Renal pelvis (tissue), 12 donors: ENCODE measurements at places on chromosomes 7 and 10. TPM values are rescaled to one million over a fixed set of nuclear protein-coding genes. Genes with fewer than 3 reads are reported as not detected.
A peak's percentile ranks its signal among the peaks of the same experiment; 100 is the strongest.

The TFAM gene
- 69.5 TPM for polyA plus RNA-seq

DNA sequence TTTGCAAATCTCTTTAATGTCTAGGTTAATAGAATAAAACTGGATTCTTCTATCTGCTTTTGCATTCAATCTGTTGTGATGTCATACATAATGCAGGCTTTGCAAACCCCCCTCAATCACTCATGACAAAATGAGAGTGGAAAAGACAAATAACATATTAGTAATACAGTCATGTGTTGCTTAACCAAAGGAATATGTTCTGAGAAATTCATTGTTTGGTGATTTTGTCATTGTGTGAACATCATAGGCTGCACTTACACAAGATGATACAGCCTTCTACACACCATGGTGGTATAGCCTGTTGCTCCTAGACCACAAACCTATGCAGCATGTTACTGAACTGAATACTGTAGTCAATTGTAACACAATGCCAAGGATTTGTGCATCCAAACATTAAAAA is 87.3 kb upstream of the SEC61G start:
- no peak for DNase-seq

The GALNT17 gene
- polyA plus RNA-seq: 3.5 TPM

The AGR3 gene
- 1.3 TPM for polyA plus RNA-seq

DNA sequence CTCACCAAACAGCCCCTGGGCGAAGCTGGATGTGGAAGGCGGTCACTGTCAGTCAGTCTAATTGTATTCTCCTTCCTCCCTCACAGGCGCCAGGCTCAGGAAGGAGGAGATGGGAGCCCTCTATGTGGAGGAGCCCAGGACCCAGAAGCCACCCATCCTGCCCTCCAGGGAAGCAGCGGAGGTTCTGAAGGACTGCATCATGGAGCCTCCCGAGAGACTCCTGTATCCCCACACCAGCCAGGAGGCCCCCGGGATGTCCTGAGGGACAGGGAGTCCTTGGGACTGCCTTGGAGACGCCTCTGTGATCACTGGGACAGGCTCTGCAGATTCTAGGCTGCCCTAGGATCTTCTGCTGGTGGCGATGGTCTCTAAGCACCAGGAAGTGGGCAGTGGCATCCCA is 9.7 kb upstream of the ATP6V0E2 start:
- DNase-seq: no peak

- DNase-seq: no peak
Measured at GRCh38 chr7:106757846-106758245, 96.9 kb upstream of the CCDC71L start.

- DNase-seq: no peak
Measured at GRCh38 chr7:154914308-154914995, 88.5 kb downstream of the PAXIP1 start.

- DNase-seq: no peak
Measured at GRCh38 chr10:122673269-122673668, 26.4 kb downstream of the C10orf120 start.

GRCh38 chr7:29812185-29812876 is 6.0 kb downstream of the WIPF3 start:
- DNase-seq: no peak

- DNase-seq: no peak
Measured at GRCh38 chr10:43260117-43260761, 6.6 kb downstream of the RASGEF1A start.

- no peak for DNase-seq
Measured at GRCh38 chr7:64628721-64629120, 37.2 kb upstream of the ZNF107 start.

DNA sequence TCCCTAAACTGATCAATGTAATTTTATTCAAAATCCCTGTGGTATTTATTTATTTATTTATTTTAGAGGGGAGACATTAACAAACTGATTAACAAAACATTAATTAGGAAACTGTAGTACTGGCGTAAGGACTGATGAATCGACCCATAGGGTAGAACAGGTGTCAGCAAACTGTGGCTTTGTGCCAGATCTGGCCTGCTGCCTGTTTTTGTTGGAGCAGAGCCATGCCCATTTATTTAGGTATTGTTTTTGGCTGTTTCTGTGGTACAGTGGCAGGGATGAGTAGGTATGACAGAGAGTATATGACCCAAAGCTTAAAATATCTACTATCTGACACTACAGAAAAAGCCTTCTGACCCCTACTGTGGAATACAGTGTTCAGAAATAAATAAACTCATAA is 332.5 kb upstream of the ETV1 start:
- no peak for DNase-seq

GRCh38 chr7:155531681-155532080 is 14.7 kb downstream of the CNPY1 start:
- DNase-seq: no peak

DNA sequence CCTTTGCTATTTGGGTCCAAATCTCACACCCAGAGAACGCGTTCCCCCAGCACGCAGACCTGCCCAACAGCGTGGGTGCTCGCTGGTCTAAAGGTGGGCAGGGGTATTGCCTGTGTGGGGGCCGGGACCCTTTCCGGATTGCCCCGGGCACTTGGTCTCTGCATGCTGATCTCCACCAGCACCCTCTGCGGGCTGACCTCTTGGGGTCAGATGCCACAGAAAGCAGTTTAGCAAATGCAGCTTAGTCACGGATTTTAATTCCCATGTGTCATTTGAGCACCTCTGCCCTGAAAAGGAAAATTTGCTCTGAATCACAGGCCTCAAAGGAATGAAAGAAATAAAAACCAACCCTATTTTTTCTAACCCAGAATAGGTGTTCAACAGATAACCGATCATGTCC is 46.7 kb downstream of the PKD1L1 start:
- no peak for DNase-seq

The ANKRD22 gene
- 0.28 TPM for polyA plus RNA-seq

GRCh38 chr10:108709927-108710722 is 1213.2 kb downstream of the XPNPEP1 start:
- no peak for DNase-seq

The OLAH gene
- 0.34 TPM for polyA plus RNA-seq

DNA sequence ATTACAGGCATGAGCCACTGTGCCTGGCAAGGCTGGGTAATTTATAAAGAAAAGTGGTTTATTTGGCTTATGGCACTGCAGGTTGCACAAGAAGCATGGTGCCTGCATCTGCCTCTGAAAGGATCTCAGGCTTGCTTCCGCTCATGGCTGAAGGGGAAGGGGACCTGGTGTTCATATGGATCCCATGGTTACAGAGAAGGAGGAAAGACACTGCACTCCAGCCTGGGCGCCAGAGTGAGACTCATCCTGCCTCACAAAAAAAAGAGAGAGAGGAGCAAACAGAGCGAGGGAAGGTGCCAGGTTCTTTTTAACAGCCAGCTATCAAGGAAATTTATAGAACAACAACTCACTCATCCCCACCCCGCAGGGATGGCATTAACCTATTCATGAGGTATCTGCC is 36.2 kb downstream of the HIP1 start:
- no peak for DNase-seq

GRCh38 chr7:137025469-137026175 is 157.2 kb downstream of the CHRM2 start:
- DNase-seq: no peak

GRCh38 chr7:874031-874749 is 2.2 kb upstream of the GET4 start:
- DNase-seq: no peak

DNA sequence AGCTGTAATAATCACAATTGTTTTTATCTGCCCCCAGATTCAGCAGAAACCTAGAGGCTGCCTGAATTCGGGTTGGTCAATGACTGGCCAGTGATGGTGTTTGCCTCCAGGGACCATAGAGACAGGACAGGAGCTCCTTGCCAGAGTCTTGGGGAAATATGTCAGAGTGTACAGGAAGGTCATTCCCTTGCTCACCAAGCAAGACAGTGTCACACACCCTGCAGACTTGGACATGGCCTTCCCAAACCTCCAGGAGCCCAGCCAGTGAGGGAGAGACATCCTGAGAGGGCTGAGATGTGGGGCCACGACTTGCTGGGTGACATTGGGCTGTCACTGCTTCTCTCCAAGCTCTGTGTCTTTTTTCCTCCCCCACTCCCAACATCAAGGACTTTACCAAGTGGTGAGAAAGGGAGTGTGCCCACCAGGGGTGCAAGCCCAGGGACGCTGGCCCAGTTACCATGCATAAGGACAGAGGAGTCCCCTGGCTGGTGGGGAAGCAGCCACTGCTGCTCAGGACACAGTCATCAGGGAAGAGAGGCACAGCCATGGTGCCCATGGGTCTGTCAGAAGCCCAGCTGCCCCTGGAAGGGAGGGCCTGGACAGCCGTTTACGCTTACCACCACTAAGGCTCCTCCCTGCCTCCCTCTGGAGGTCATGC is 25.3 kb upstream of the C10orf53 start:
- no peak for DNase-seq

DNA sequence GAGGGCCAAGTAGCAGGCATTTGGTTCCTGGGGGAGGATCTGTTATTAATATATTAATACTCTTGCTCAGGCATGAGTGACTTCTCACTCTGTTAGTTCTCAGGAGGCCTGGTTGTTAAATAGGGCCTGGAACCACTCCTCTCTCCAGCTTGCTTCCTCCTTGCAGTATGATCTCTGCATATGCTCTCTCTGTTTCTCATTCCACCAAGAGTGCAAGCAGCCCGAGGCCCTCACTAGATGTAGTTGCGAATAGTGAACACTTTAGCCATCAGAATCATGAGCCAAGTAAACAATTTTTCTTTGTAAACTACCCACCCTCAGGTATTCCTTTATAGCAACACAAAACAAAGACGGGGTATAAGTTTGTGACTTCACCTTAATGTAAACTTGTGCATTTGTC is 784.3 kb downstream of the DNAJB9 start:
- DNase-seq: no peak

DNA sequence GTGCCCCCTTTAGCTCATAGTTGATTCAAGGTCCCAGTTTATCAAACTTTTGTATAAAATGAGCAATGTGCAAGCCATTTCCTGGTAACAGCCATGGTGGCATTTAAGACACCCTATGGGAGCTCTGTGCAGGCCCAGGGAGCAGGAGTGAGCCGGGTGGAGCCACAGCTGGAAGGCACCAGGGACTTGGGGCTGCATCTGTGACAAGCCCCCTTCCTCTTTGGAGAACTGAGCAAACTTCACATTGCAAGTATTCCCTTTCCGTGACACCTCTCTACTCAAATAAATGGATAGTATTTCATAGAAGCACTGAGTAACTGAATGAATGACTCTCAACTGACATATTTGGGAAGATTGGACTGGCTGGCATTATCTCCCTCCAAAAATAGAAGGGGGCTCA is 558.7 kb upstream of the FOXK1 start:
- no peak for DNase-seq

GRCh38 chr10:24456322-24456721 is 247.4 kb downstream of the KIAA1217 start:
- DNase-seq: no peak

The KCP gene
- 32.4 TPM for polyA plus RNA-seq

The EPO gene
- 0.34 TPM for polyA plus RNA-seq

DNA sequence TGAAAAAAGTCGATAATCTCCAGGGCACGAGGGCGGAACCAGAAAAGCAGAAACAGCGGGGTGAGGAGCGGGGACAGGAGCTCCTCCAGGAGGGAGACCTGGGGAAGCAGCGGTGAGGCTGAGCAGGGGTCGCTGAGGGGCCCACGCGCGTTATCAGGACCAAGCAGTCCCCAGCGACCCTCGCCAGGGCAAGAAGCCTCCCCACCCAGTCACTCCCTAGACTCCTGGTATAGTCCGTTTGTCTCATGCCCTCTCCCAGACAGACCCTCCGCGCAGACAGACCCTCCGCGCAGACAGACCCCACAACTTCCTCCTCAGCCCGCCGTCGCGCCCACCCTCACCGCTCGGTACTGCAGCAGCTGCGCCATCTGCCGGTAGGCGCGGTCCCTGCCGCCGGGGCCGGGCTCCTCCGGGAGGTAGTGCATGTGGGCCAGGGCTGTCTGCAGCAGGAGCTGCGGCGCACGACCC is 6.3 kb downstream of the ATG9B start:
- DNase-seq: peak; percentile 67

DNA sequence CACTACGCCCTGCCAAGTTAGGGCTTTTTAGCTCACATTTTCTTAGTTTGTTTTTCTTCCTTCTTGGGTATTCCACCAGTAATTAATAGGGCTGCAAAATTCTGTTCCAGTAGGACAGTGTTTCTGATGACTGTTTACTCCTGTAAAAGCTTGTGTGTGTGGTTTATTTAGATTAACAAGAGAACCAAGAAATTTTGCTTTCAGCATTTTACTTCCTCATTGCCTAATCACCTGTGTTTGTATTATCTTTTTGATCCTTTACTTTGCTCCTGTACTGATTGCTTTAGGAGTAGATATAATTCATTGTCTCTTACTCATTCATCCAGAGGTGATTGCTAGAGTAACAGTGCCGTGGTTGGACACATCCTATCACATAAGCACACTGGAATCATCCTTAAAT is 27.7 kb downstream of the TDRD1 start:
- DNase-seq: no peak

- no peak for DNase-seq
Measured at GRCh38 chr10:19142967-19143366, 94.4 kb downstream of the MALRD1 start.

- DNase-seq: no peak
Measured at GRCh38 chr7:37061849-37062559, 337.7 kb upstream of the AOAH start.

- DNase-seq: no peak
Measured at GRCh38 chr10:80144696-80145131, 12.2 kb downstream of the PLAC9 start.

DNA sequence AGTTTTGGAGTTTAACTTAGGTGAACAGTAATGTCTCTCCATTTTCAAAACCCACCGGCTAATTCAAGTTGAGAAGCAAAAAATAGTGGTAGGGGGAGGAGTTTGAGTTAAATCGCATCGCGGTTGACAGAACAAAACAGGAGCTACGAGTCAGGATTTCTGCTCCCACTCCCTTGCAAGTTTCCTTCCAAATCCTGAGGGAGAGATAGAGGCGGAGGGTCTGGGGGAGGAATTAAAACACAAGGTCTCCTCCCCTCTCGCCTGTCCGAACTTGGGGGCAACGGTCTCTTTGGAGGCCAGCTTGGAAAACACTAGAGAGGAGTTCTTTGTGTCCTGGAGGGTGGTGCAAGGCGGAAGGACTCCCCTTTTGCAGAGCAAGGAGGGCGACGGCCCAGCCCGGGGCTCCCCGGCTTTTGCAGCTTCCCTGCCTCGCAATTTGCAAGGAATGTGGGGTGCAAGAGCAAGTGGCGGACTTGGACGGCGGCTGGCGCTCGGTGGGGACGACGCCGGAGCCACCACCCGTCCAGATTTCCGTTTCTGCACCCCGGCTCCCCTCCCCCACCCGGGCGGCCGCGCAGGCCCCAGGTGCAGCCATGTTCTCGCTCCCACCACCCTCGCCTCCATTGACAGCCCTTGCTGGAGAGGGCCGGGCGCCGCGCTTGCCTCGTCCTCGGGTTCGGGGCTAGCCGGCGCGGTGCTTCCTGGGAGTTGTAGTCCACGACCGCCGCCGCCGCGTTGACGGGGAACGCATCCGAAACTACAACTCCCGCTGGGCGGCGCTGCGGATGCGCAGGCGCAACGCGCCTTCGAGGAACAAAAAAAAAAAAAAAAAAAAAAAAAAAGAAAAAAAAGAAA is 454 bp upstream of the GTF2I start:
- DNase-seq: peak; percentile 97

- DNase-seq: no peak
Measured at GRCh38 chr7:74312418-74313028, 23.3 kb downstream of the CLIP2 start.

The PLEKHS1 gene
- 0.09 TPM for polyA plus RNA-seq

The PLXDC2 gene
- 34.0 TPM for polyA plus RNA-seq

The TEX47 gene
- polyA plus RNA-seq: not detected

GRCh38 chr10:62639144-62639543 is 165.4 kb upstream of the ADO start:
- DNase-seq: no peak

The OR13A1 gene
- polyA plus RNA-seq: not detected
